Suprapubic skin (tissue), 4 donors: ENCODE measurements at places on chromosomes 13 and 19.

- no peak for DNase-seq
- H3K4me3 ChIP-seq: peak overlapping the region; percentile 61
- H3K27me3 ChIP-seq: no peaks in the 10 kb centered on the region
- peaks cover 44% of the 10 kb centered on the region for H3K4me1 ChIP-seq
Observed at GRCh38 chr19:5687360-5688198, 2.5 kb upstream of the RPL36 start.

DNA sequence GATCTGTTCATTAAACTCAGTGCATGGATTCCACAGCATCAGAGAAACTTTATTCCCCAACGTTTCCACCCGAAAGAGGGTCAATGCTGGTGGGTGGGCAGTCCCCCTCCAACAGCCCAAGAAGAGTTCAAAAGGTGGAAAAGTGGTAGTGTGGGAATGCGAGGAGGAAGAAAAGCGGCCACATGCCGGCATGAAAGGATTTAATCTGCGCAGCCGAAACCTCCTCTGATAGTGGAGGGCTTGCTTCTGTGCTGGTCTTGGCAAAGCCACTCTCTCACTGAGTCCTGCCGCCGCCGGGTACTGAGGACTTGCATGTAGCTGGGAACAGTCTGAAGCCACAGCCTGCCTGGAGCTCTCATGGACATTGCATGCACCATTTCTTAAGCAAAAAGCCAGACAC lies 136.2 kb upstream of the ZNF536 start:
- H3K4me3 ChIP-seq: no peak overlapping the region
- peaks cover 46% of the 10 kb centered on the region for H3K27me3 ChIP-seq
- H3K36me3 ChIP-seq: no peaks in the 10 kb centered on the region
- DNase-seq: no peak

DNA sequence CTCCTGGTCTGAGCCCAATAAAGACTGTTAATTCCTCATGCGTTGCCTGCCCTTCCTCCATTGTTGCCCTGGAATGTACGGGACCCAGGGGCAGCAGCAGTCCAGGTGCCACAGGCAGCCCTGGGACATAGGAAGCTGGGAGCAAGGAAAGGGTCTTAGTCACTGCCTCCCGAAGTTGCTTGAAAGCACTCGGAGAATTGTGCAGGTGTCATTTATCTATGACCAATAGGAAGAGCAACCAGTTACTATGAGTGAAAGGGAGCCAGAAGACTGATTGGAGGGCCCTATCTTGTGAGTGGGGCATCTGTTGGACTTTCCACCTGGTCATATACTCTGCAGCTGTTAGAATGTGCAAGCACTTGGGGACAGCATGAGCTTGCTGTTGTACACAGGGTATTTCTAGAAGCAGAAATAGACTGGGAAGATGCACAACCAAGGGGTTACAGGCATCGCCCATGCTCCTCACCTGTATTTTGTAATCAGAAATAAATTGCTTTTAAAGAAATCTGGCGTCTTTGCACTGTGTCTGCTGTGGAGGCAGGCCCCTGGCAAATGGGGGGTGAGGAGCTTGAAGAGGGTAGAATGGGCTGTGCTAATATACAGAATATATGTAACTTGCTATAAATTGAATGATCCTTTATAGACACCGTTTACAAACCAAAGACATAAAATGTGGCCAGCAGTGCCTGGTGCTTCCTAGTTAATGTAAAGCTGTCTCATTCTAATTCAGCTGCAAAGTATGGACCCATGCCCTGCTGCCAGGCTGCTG lies 4.2 kb upstream of the RPS11 start:
- no peak for DNase-seq
- H3K27me3 ChIP-seq: no peaks in the 10 kb centered on the region
- H3K4me1 ChIP-seq: peaks cover 36% of the 10 kb centered on the region
- H3K27ac ChIP-seq: no peak overlapping the region
- peaks cover 38% of the 10 kb centered on the region for H3K36me3 ChIP-seq

DNA sequence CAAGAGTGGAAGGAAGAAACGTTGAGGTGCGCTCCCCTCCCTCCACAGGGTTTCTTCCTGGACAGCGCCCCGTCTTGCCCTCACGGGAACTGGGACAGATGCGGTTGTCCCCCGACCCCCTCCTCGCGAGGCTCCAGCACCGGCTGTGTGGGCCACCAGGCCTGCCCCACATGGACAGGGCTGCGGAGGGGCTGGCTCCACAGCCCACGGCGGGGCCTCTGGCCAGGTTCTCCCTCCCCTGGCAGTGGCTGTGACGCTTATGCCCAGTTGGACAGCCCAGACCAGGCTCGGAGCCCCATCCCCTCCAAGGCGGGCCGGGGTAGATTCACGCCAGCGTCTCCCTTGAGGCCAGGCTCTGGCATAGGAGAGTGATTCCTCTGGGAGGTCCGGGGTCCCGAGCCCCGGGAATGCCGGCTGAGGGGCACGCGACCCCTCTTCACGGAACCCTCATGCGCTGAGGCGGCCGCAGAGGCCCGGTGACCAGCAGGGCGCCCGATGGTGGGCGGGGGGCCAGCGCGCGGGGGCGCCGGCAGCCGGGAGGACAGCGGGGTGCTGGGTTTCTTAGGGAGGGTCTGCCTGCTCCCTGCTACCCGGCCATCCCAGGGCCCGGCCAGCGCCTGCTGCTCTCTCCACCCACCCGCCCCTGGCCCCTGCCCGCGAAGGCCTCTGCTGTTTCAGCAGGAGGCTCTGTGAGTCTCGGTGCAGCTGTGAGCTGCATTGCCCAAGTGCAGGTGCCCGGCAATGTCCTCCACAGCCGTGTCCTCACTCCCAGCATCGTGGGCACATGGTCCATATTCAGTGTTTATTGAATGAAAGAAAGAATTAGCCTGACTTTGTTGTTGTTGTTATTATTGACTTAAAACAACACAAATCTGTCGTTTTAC lies 20.3 kb upstream of the GAS6 start:
- no peaks in the 10 kb centered on the region for H3K27me3 ChIP-seq
- H3K4me1 ChIP-seq: peaks cover 38% of the 10 kb centered on the region
- H3K4me3 ChIP-seq: no peak overlapping the region
- H3K36me3 ChIP-seq: no peaks in the 10 kb centered on the region

DNA sequence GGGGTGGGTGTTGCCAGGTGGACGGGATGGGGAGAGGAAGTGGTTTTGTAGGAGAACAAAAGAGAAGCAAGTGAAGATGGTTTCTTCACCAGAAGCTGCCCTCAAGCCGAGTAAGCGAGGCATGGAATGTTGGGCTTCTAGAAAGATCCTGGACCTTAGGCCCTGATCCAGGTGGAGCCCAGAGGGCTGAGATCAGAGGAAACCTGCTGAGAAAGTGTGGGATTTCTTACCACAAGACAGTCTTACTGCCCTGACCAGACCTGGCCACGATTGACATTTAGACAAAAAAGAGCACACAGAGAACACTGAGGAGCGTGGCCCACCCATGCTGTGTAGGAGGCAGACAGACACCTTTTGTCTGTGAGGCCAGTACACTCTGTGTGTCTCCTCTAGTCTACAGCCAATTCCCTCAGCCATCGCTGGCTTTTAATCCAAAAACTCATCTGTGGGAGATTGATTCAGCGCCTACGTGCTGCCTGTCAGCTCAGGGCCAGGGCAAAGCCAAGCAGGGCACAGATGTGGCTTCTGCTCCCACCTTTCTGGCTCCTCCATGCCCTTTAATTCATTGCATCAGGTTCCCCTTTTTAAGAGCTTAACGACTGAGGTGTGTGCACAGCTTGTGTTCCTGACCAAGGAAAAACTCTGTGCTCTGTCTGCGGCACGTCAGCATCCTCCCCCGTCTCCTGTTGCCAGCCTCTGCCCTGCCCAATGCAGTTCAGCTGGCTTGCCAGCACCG lies 123.3 kb downstream of the AKAP11 start:
- no peaks in the 10 kb centered on the region for H3K36me3 ChIP-seq
- no peaks in the 10 kb centered on the region for H3K4me1 ChIP-seq
- H3K27ac ChIP-seq: no peak overlapping the region
- peaks cover 3% of the 10 kb centered on the region for H3K27me3 ChIP-seq
- no peak overlapping the region for H3K4me3 ChIP-seq

- H3K36me3 ChIP-seq: no peaks in the 10 kb centered on the region
- DNase-seq: no peak
- H3K27ac ChIP-seq: no peak overlapping the region
- H3K4me1 ChIP-seq: peaks cover 12% of the 10 kb centered on the region
- H3K4me3 ChIP-seq: no peak overlapping the region
Observed at GRCh38 chr13:94329277-94329676, 150.2 kb downstream of the DCT start.

GRCh38 chr13:79393564-79394249 lies 12.3 kb downstream of the RBM26 start:
- H3K27me3 ChIP-seq: no peaks in the 10 kb centered on the region
- H3K36me3 ChIP-seq: peaks cover 13% of the 10 kb centered on the region
- no peak for DNase-seq
- H3K27ac ChIP-seq: no peak overlapping the region
- no peak overlapping the region for H3K4me3 ChIP-seq

GRCh38 chr13:44092078-44092970 lies 212.6 kb downstream of the LACC1 start:
- no peak overlapping the region for H3K27ac ChIP-seq
- no peaks in the 10 kb centered on the region for H3K36me3 ChIP-seq
- H3K4me3 ChIP-seq: no peak overlapping the region
- no peaks in the 10 kb centered on the region for H3K4me1 ChIP-seq

DNA sequence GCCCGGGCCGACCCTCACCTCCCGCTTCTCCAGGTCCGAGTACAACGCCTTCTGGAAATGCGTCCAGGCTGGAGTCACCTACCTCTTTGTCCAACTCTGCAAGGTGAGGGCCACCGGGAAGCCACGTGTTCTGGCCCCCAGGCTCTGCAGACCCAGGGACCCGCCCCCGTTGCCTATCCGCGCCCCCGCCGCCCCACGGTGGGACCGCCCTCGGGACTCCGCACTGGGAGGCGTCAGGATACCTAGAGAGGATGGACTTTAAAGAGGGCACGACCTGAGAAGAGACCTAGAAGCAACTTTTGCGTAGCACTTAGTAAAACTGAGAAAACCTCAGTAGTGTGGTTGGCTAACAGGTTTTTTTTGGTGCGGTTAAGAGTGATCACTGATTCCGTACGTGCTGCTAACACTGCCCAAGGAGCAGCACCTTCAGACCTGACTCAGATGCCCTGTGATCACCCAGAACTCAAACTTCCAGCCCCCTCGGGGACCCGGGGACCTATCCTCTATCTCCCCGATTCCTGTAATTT lies 492 bp downstream of the TMEM147 start:
- H3K4me1 ChIP-seq: peaks cover 28% of the 10 kb centered on the region
- H3K4me3 ChIP-seq: peak overlapping the region; percentile 96

DNA sequence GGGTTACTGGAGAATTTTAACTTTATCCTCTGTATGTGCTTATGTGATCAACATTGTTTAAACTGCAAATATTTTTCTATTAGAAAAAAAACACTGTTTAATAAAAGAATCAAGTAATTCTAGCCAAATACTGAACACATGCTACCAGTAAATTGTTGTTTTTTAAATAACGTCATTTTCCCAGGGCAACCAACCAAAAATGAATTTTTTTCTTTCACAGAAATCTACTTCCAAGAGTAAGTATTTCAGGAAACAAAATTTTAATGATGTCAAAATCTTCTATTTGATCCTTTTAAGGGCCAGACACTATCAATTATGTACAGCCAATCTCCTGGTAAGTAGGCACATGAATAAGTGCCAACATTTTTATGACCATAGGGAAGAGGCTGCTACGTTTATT lies 57.1 kb downstream of the TUBGCP3 start:
- H3K36me3 ChIP-seq: peaks cover 8% of the 10 kb centered on the region
- DNase-seq: no peak
- no peaks in the 10 kb centered on the region for H3K27me3 ChIP-seq
- no peaks in the 10 kb centered on the region for H3K4me1 ChIP-seq

- no peaks in the 10 kb centered on the region for H3K27me3 ChIP-seq
- H3K27ac ChIP-seq: no peak overlapping the region
- H3K36me3 ChIP-seq: peaks cover 7% of the 10 kb centered on the region
- no peak for DNase-seq
- H3K4me1 ChIP-seq: no peaks in the 10 kb centered on the region
Observed at GRCh38 chr13:31310786-31311185, 111.0 kb downstream of the B3GLCT start.

DNA sequence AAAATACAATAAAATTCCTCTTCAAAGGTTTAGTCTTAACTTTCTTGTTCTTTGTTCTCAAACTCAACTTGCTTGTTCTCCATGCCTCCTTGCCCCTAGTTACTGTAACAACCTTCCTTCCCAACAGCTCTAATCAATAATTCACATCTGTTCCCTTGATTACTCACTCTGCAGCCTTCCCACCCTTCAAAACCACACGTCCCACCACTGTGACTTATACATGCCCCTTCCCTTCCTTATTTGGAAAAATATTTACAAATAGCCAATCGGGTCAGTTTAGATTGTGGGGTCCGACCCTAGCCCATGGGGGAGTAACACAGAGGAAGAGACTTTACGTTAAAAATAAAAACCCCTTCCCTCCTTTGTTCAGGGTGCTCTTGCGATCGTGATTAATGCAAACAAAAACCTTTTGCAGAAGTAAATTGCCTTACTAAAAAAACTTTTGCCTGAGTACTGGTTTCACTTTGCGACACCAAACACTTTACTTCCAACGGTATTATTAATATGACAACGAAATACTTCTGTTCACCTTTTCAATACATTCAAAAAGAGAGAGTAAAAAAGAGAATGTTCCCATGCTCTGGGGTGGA lies 512 bp upstream of the ZNF93 start:
- H3K4me3 ChIP-seq: peak overlapping the region; percentile 72
- no peak for DNase-seq
- H3K4me1 ChIP-seq: peaks cover 9% of the 10 kb centered on the region
- no peaks in the 10 kb centered on the region for H3K36me3 ChIP-seq
- no peaks in the 10 kb centered on the region for H3K27me3 ChIP-seq
- peak overlapping the region; percentile 83 for H3K27ac ChIP-seq
